Activated T-helper 1 cell treated with anti-CD3 and anti-CD28 coated beads, Interleukin-12 subunit alpha, Interleukin-12 subunit beta, Interleukin-2, Interleukin-4 antibody, amounts not matched to agents 30 ng/mL and 10 ng/mL and 1 ng/mL, durations not matched to agents 14 hours and 24 hours and 36 hours (primary cell): ENCODE measurements at places on chromosomes 1 and 21.

DNA sequence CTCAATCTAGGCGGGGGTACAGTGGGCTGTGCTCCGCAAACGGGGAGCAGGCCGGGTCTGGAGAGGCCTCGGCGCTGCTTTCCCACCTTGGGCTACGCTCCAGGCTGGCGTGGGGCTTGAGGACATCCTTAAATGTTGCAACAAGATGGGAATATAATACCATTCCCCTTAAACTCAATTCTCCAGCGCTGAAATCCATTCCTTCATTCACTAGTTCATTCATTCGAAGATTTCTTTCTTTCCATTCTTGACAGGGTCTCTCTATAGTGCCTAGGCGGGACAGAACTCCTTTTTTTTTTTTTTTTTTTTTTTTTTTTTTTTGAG, 261 bp upstream of the DPM3 start:
- no peak for DNase-seq

DNA sequence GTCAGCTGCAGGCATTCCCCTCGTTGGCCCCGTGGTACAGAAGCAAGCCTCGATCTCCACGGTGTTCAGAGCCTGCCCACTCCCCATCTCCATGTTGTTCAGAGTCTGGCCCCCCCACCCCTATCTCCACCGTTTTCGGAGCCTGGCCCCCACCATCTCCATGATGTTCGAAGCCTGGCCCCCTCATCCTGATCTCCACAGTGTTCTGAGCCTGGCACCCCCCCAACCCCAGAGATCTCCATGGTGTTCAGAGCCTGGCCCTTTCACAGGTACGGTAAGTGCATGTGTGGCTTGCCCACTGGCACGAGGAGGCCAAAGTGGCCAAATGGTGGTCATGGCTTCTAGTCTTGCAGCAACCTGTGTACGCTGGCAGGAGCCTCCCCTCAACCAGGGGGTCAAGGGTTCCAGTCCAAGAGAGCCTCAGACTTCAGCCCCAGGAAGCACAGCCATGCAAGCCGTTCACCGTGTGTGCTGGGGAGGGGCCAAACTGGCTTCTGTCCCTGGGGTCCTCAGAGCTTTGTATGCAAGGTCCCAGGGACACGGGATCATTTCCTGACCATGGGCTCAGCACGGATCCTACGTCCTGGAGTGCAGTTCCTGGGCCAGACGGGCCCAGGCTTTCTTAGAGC, 13.3 kb upstream of the PCBP3 start:
- DNase-seq, result no peak

GRCh38 chr21:44511219-44511937, 28.6 kb downstream of the KRTAP10-1 start:
- no peak for DNase-seq

DNA sequence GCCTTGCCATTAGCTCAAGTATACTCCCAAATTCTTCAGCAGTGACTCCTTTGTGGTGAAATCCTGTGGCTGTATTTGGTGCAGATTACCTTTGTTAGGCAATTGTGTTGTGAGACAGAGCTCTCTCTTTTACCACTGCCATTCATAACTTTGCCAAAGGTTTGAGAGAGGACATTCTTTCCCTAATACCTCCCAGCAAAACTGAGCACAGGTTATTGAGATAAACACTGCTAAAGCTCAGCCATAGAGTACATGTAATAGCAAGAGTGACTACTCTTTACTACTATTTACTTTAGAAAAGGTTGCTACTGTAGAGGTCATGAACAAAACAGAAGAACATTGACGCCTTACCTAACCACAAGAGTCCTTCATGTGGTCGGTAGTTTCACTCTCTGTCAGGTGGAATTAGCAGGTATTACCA, 514.0 kb upstream of the ADAMTS5 start:
- DNase-seq, result no peak

GRCh38 chr21:38960251-38960650, 154.5 kb downstream of the ETS2 start:
- DNase-seq, result no peak

DNA sequence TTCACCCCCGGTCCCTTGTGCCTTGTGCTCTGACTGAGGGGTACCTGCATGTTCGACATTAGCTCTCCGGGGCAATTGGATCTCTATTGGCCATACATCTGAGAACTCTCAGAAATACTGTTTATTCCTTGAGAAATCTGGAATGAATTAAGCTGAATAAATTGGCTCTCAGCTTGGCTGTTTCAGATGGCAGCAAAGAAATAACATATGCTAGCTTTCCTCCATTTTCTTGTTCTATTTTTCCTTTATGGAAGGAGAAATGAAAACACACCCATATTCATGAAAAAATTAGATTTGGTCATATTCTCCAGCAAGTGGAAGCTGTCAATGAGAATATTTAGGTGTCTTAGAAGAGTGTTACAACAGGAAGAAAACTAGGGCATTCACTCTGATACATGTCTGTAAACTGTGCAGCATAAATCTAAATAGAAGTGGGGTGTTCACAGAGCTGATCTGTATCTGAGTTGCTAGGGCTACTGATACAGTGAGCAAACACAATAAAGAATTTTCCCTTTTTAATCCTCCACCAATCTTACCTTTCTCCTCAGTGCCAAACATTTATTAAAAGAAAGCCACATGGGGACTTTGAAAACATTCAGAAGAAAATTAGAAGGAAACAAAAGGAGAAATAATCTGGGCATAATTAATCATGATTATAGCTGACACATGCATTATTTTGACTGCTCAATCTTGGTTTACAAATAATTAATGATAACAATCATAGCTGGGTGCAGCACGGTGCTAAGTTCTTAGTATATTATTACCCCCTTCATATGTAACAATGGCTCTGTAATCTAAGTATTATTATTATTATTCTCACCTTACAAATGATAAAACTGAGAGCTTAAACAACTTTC, 671.9 kb upstream of the USP24 start:
- DNase-seq, result no peak

GRCh38 chr1:115255154-115255553, 82.9 kb downstream of the NGF start:
- DNase-seq, result no peak

DNA sequence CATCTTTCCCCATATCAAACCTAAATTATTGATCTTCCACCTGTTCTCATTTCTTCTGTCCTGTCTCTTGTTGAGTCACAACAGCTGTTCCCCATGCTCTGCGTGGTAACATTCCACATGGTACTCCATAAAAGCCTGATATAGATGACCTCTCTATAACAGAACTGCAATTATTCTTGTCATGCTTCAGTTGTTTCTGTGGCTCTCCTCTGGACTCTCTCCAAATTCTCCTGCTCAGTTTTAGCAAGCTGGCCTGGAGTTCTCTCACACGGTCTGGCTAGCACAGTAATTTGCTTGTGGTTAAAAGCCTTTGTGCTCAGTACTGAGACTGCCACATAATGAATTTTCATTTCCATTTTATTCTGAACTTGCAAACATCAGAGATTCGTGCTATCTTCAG, 10.6 kb upstream of the LRRC39 start:
- no peak for DNase-seq

- DNase-seq, result peak; percentile 65
These were observed 32.1 kb downstream of the CD244 start for GRCh38 chr1:160830321-160831153.

DNA sequence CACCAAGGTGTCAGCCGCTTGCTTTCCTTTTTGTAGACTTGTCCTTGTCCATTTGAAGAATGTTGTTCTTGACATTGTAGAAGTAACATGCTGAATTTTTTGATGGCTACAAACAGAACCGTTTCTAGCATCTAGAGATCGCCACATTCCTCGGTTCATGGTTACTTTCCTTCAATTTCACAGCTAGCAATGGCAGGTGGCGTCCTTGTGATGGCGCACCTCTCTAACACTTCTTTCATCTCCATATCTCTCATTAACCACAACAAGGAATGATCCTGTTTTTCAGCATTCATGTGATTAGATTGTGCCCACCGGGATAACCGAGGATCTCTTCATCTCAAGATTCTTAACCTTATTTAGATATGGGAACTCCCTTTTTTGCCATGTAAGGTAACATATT, 2129.8 kb downstream of the NCAM2 start:
- no peak for DNase-seq

- no peak for DNase-seq
These were observed 37.8 kb upstream of the GBP5 start for GRCh38 chr1:89310505-89310904.
